ENCODE measurements at places on chromosomes 3 and 15.

DNA sequence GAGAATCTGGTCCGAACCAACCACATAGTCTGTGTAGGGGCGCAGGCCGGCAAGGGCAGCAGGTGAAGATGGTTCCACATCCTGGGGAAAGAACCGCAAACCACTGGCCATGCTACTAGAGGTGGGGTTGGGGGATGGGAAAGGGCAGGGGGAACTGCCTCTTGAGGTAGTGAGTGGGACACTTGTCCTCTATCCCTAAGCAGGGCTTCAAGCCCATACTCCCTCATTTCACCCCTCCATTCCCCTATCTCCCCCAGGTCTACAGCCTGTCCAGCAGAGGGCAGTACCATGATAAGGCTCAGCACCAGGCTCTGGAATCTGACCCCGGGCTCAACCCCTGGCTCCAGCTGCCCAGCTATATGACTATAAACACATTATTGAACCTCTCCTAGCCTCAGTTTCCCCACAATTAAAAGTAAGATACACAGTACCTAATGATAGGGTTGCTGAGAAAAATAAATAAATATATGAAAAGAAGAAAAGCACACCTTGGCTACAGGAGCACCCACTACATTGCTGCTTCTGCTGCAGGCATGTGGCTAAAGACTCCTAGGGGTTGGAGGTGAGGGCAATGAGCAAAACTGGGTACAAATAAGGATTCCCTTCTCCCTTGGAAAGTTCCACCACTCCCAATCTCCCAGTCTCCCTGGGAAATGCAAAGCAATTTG is 6.3 kb downstream of the GORASP1 start:
- DNase-seq: peak; percentile 67
- no peaks in the 10 kb centered on the region for H3K27me3 ChIP-seq
- no peak overlapping the region for H3K4me3 ChIP-seq
- H3K27ac ChIP-seq: no peak overlapping the region
- H3K36me3 ChIP-seq: peaks cover 5% of the 10 kb centered on the region

- H3K4me3 ChIP-seq: no peak overlapping the region
- no peaks in the 10 kb centered on the region for H3K36me3 ChIP-seq
- no peak overlapping the region for H3K27ac ChIP-seq
- H3K27me3 ChIP-seq: no peaks in the 10 kb centered on the region
- no peak for DNase-seq
These were observed 69.6 kb downstream of the ATP10A start for GRCh38 chr15:25793354-25794050.

- H3K4me3 ChIP-seq: no peak overlapping the region
- DNase-seq: peak; percentile 71
- H3K27me3 ChIP-seq: no peaks in the 10 kb centered on the region
- peaks cover 21% of the 10 kb centered on the region for H3K4me1 ChIP-seq
- H3K27ac ChIP-seq: peak overlapping the region; percentile 8
These were observed 155.5 kb downstream of the PLD1 start for GRCh38 chr3:171654809-171655208.

DNA sequence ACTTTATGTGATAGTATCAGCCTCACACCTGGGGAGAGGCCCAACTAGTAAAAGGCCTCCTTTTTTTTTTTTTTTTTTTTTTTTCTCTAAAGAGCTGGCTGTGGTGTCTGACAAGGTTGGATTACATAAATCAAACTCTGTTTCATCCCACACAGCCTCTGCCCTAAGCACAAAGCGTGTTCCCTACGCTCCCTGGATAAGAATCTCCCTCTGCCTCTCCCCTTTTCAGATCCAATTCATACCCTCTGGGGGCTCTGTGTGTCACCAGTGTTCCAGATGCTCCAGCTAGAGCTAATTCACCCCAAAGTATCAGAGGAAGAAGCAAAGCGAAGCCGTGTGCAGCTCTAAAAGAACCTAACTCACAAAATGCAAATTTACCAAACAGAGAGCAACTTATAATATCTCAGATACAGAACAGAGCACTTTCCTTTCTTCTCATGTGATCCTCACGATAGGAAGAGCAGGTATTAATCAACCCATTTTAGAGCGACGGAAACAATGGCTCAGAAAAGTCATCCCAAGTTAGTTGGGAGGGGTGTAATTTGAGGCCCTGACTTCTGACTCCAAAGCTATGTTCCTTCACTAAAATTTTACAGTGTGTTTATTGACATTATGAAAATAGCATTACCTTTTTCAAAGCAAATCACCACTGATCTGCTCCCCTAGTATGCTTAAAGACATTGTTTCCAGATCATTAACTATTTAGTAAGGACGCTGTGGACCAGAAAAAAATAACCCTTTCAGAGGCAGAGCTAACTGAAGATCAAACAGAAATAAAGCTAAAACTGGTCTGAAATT is 12.4 kb downstream of the BMF start:
- no peak overlapping the region for H3K4me3 ChIP-seq
- no peaks in the 10 kb centered on the region for H3K36me3 ChIP-seq

DNA sequence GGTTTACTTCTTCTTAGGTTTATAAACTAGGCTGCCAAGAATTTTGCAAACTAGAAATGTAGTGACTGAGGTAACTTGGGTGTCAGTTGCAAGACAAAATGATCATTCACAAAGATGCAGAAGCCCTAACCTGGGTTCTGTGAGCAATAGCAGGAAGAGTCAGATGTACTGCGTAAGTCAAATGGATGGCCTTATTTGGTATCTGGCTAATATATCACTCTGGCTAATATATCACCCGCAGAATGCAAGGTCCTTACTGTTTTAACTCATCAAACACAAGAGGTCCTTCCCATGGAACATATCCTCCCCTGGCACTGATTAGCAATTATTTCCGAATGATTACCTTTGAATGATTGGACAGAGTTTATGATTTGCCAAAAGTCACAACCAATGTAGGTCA is 37.4 kb downstream of the RBMS3 start:
- H3K4me1 ChIP-seq: peaks cover 24% of the 10 kb centered on the region
- H3K4me3 ChIP-seq: no peak overlapping the region
- no peak overlapping the region for H3K27ac ChIP-seq
- H3K27me3 ChIP-seq: no peaks in the 10 kb centered on the region
- no peaks in the 10 kb centered on the region for H3K36me3 ChIP-seq
- DNase-seq: no peak

DNA sequence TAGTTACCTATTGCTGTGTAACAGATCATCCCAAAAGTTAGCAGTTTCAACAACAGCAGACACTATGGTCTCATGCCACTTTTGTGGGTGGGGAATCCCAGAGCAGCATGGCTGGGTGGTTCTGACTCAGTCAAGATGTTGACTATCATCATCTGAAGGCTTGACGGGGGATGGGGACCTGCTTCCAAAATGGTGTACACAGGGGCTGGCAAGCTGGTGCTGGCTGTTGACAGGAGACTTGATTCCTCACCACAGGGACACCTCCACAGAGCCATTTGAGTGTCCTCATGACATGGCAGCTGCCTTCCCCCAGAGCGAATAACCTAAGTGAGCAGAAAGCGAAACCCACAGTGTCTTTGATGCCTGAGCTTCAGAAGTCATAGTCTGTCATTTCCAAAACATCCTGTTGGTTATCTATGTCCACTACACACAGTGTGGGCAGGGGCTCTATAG is 19.1 kb downstream of the DNAJB8 start:
- no peak overlapping the region for H3K27ac ChIP-seq
- DNase-seq: no peak
- H3K4me3 ChIP-seq: no peak overlapping the region

DNA sequence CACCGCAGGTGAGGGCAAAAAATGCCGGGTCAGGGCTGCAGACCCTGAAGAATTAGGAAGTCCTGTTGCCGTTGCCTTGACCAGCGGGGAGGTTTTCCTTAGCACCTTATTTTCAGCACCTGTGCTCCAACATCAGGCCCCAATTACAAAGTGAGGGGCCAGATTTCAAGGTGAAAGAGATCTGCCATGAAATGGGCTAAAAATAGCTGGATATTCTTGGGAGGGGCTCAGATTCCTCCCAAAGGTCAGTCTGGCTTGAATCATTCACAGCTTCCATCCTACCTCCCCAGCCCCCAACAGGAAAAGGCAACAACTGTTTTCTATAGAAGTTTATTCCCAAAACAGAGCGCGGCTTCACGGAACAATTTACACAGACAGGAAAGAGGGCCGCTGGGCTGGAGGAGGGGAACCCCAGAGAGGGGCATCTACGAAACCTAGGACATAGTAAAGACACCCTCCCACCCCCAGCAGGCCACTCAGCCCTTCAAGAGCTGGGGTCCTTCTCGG is 941 bp upstream of the SLC26A6 start:
- H3K36me3 ChIP-seq: no peaks in the 10 kb centered on the region
- peak overlapping the region; percentile 24 for H3K27ac ChIP-seq
- DNase-seq: peak; percentile 14
- peak overlapping the region; percentile 99 for H3K4me3 ChIP-seq
- H3K27me3 ChIP-seq: no peaks in the 10 kb centered on the region

DNA sequence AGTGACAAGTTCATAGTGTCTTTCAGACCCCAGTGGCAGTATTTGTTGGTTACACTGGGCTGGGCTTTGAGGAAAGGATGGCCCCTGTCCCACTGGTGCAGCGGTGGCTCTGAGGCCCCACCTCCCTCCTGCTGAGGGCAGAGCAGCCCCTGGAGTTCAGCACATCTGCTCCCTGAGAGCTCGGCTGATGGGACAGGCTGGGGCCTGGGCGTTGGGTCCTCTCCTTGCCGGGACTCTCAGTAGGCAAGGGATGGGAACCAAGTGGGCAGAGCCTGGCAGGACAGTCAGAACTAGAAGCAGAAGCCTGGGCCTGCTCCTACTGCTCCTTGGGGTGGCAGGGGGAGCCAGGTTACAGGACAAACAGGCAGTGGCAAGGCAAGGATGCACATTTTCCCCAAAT is 114.5 kb downstream of the NUP210 start:
- H3K27me3 ChIP-seq: no peaks in the 10 kb centered on the region
- H3K27ac ChIP-seq: no peak overlapping the region
- no peaks in the 10 kb centered on the region for H3K36me3 ChIP-seq
- no peak for DNase-seq

DNA sequence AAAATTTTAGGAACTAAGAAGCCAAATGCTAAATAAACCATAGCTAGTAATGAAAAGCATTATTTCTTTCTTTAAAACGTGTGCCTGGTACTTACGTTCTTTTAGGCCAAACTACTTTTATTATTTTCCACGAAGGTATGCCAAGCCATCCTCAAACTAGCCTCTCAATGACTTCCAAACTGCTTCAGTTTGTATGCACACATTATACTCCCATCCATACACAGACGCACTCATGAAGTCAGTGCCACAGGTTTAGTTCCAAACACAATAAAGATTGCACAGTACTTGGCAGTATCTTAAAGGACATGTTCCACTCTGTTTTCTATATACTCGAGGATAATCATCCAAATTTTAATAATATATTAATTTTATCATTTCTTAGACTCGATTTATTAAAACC is 609.2 kb upstream of the ZNF385D start:
- H3K4me3 ChIP-seq: no peak overlapping the region
- H3K36me3 ChIP-seq: no peaks in the 10 kb centered on the region
- DNase-seq: no peak
- H3K27me3 ChIP-seq: no peaks in the 10 kb centered on the region

DNA sequence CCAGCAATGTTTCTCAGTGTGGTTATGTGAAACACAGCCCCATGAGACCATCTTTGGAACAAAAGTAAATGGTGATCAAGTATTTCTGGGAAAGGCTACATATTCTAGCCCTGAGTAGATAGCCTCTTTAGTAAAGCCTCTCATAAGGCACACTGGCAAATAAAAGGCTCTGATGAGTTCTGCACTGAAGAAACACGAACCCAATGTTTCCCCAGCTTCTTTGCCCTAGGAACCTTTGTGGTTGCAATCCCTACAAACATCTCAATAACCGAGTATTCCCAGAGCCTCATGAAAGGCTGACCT is 41.8 kb downstream of the RAB6B start:
- no peak overlapping the region for H3K27ac ChIP-seq
- no peak for DNase-seq
- no peak overlapping the region for H3K4me3 ChIP-seq
- no peaks in the 10 kb centered on the region for H3K4me1 ChIP-seq

- H3K27me3 ChIP-seq: peaks cover 1% of the 10 kb centered on the region
- no peaks in the 10 kb centered on the region for H3K36me3 ChIP-seq
- no peak overlapping the region for H3K27ac ChIP-seq
- H3K4me3 ChIP-seq: no peak overlapping the region
- no peaks in the 10 kb centered on the region for H3K4me1 ChIP-seq
These were observed 46.9 kb upstream of the COL6A6 start for GRCh38 chr3:130470126-130470525.

DNA sequence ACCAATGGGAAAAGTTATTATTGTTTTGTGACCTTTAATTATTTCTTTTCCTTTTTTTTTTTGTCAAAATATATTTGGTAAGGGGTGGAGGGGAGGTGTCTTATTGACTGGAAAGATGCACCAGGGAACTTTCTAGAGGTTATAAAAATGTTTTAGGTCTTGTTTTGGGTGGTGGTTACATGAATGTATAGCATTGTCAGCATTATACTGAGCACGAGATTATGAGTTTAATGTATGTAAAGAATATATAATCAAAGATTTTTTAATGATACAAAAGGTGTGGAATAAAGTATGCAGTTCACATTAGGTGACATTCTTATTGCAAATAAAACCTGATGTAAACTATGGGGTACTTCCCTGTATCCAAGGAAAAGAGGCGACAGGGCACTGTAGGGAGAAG is 23.0 kb upstream of the MAP3K13 start:
- no peaks in the 10 kb centered on the region for H3K27me3 ChIP-seq
- H3K27ac ChIP-seq: no peak overlapping the region
- no peaks in the 10 kb centered on the region for H3K36me3 ChIP-seq
- no peak for DNase-seq
- H3K4me3 ChIP-seq: no peak overlapping the region

DNA sequence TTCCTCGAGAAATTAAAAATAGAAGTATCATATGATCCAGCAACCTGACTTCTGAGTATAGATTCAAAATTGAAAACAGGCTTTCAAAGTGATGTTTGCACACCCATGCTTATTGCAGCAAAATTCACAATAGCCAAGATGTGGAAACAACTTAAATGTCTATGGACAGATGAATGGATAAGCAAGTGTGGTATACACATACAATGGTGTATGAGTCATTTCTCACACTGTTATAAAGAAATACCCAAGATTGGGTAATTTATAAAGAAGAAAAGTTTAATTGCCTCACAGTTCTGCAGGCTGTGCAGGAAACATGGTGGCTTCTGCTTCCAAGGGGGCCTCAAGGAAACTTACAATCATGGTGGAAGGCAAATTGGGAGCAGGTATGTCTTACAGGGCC is 100.8 kb downstream of the KLF13 start:
- no peaks in the 10 kb centered on the region for H3K27me3 ChIP-seq
- H3K4me1 ChIP-seq: peaks cover 5% of the 10 kb centered on the region
- no peak overlapping the region for H3K27ac ChIP-seq
- no peak overlapping the region for H3K4me3 ChIP-seq
